ENCODE measurements at places on chromosomes 7 and 10.

- DNase-seq: no peak
Measured at GRCh38 chr10:119281581-119282071, 74.3 kb downstream of the GRK5 start.

DNA sequence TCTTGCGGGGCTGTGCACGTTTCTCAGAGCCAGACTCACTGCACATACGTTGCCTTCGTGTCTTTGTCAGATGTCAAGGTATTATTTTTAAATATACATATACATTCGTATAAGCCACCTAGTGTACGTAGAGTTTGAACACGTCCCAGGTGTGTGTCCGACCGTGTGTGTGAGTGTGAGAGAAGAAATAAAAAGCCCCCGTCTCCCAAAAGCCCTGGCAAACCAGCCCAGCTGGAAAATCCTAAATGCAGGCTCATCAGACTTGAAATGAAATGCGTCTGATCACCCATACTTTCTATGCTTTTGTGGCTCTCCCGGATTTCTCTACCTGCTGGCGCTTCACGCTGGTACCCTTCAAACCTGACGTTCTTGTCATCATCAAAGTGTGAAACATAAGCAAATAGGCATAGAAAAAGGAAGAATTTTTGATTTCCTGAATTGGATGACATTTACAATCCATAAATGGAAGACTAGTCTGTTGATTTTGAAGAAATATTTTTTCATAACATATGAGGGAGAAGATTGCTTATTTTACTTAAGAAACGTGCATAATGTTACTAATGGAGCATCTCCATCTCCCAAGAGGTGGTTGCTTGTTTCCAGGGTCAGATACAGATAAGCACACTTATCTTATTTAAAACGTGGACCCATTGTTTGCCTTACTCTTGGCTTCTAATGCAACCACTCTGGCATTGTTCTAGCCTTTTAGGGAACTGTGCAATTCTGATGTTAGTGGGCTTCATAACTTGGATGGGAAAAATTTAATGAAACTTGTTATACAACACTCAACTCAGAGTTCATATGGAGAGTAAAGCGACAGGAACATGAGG is 971 bp downstream of the PRKG1 start:
- DNase-seq: no peak

GRCh38 chr10:101446947-101447346 is 93.0 kb downstream of the BTRC start:
- DNase-seq: no peak

DNA sequence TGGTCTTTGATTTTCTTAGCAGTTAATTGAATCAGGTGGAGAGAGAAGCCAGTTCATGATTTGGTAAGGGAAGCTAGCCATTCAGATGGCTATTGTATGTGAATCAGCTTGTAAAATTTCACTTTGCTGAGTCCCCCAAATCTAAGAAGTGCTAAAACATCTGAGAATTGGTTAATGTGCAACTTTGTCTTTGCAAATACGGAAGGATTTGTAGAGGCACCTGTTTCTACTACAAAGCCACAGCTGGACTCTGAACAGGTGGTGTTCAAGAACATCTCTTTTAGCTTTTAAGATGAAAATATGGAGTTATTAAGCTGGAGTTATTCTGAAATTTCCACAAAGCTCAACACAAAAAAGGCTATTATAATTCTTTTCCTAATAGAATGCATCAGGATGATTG is 132.6 kb downstream of the VPS50 start:
- no peak for DNase-seq

DNA sequence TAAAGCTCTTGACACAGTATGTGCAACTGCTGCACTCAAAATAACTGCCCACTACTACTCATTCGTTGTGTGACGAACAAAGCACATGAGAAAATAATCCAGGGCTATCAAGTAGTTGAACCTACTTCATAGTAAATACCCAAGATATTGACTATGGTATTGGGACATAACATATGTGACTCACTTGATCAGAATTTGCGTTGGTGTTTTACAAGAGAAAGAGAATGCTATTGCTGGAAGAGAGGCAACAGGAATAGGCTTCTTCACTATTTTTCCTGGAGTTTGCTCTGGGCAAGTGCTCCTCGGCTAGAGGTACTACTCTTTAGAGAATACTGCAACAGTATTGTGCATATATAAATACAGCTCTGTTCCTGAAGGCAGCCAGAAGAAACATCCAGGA is 2.5 kb downstream of the DGKB start:
- no peak for DNase-seq

DNA sequence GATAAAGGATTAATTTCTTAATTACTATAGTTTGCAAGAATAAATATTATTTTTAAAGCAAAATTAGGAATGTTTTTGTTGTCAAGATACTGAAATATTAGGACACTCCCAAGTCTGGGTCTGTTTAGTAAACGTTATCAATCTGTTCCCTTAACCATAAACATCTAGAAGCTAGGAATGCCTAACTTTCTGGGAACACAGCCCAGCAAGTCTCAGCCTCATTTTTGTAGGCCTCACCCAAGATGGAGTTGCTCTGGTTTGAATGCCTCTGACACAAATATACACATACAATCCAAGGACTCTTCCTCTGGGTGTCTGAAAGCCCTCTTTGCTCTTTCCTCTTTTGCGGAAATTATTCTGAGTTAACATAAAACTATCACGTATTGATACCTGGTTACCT is 487.4 kb upstream of the CELF2 start:
- DNase-seq: no peak

- DNase-seq: no peak
Measured at GRCh38 chr7:1853431-1853985, 183.4 kb downstream of the ELFN1 start.

DNA sequence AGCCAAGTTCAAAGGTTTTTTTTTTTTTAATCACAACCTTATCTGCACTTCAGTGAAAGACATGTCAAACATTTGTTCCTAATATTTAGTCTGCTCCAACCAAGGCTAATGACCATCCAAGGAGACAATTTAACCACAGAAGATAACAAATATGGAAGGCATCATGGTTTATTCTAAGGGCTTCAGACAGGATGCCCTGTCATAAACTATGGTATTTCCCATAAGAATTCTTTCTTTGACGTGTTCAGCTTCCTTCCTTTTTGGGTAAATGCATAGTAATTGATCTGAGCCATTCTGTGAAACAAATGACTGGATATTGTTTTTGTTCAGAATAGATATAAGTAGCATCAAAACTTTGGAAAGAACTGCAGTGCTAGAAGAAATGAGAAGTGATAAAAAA is 326.5 kb upstream of the AOAH start:
- DNase-seq: no peak

DNA sequence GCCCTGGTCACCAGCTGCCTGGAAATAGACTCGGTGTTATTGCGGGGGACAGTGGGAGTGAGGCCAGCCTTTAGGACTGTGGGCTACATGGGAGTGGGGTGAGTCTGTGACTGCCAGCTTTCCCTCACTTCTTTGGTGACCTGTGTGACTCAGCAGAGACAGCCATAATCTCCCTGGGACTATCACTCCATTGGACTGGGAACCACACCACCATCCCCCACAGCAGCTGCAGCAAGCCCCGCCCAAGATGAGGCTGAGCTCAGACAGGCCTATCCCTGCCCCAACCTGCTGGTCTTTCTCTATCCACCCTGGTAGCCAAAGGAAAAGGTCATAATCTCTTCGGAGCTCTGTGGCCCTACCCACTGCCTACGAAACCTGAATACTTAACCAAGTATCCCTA is 263.2 kb downstream of the FZD1 start:
- DNase-seq: no peak

DNA sequence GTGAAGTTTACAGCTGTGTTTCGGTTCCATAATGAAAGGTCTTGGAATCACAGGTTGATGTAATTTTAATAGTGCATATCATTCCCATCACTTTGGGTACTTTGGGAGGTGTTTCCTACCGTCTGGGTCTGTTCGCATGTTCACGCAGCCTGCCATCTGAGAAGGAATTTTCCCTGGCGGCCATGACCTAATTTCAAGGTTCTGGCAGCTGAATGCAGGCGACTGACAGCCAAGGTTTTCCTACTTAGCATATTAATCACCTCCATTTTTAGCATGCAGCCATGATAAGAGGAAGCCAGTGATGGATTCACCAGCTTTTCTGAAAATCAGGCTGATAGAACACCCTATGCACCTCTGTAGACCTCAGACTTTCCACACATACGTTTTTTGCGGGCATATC is 319.1 kb upstream of the TMEM229A start:
- DNase-seq: no peak

GRCh38 chr7:134548877-134549276 is at the start of gene AKR1B15:
TSS of gene AKR1B15 (plus strand) at chr7:134549110. CDS start at chr7:134564620, 15,510 bp downstream.
- DNase-seq: no peak

DNA sequence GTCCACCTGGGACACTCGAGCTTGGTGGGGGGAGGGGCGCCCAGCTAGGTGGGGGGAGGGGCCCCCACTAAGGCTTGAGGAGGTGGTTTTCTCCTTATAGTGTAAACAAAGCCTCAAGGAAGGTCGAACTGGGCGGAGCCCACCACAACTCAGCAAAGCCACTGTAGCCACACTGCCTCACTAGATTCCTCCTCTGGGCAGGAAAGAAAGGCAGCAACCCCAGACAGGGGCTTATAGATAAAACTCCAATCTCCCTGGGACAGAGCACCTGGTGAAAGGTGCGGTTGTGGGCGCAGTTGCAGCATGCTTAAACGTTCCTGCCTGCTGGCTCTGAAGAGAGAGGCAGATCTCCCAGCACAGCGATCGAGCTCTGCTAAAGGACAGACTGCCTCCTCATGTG is 133.1 kb downstream of the SNX13 start:
- DNase-seq: no peak

DNA sequence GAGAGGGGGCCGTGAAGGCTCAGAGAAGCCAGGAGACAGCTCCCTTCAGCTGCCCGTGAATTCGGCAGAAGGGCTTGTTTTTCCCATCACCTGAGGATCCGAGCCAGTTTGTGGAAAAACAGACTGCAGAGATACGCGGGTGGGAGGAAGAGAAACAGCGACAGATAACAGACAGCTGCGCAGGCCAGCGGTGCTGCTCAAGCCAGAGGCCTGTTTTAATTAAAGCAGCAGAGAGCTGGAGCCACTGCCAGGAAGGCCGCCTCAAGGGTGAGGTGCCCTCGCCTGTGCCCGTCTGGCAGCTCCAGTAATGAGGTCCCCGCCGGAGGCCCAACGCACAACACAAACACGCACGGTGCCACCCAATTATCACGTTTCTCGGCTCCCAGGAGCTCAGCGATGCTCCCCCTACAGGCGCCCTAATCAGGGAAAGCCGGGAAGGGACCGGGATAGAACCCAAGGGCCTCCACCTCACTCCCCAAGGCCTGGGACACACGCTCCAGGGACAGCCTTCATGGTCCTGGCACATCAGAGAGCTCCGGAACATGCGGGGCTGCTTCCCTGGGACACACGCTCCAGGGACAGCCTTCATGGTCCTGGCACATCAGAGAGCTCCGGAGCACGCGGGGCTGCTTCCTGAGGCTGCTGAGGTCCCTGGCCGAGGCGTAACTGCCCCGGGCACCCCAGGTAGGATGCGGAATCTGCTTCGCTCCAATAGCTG is 60.6 kb upstream of the DNAAF5 start:
- no peak for DNase-seq

- DNase-seq: no peak
Measured at GRCh38 chr7:135147899-135148721, at the start of gene TMEM140. TSS of gene TMEM140 (plus strand) at chr7:135148072. CDS start at chr7:135164442, 16,370 bp downstream.

GRCh38 chr10:87829986-87830729 is 12.1 kb upstream of the ATAD1 start:
- no peak for DNase-seq

DNA sequence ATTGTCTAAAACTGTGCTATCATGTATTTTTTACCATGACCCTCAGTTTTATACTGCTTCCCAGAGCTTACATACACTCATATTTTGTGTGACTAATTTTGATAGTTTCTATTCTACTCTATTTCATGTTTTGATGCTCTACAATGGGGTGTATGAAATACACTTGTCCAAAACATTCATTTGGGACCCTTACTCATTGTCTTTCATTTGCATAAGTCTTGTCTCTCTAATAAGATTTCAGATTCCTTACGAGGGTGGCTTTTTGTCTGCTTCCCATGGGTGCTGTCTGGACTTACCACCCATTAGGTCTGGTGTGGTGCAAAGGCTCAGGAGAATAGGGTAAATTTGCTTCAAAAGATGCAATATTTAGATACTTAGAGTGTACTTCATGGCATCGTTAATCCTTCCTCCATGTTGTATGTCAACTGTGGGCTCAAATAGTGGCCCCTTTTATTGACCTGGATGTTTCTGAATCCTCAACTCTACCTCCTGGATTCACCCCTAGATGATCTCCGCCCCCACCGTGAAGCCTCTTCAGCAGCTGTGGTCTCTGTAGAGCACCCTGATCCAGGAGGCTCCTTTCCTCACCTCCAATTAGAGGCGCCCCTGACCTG is 3.6 kb upstream of the GIMAP5 start:
- DNase-seq: no peak

DNA sequence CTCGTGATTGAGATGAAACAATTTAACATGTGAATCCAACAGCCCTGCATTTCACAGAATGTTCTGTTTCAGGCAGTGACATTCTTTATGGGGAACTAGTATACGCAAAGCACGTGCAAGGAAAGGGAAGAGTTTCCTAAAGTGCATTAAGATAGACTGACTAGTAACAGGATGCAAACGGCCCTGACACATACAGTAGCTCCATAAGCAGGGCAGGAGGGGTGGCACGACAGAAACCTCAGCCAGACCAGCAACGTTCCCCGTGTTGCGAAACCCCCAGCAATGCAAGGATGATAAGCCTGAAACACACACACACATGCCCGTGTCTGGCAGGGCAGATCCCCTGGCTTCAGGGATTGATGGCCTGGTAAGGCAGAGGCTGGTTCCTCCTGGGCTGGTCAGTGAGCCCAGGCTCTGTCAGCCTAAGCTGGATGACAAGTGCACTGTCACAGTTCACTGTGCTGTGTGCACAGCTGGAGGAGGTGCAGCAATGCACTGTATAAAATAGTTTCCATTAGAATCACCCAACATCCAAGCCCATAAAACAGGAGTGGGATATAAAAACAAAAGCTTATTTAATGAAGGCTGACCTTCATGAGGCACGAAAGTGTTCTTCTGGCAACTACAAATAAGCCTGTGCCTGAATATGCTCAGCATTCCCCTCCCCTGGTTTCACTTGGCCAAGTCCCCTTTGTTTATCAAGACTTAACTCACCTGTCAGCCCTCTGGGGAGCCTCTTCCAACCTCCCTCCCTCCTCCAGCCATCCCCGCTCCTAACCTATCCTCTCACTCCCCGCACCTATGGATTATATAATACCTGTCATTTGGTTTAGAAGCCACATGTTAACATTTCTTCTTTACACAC is 88.8 kb downstream of the GSAP start:
- no peak for DNase-seq

- no peak for DNase-seq
Measured at GRCh38 chr10:103232131-103232673, 13.5 kb upstream of the RPEL1 start.

GRCh38 chr7:104909096-104909495 is 104.9 kb upstream of the KMT2E start:
- DNase-seq: no peak

- no peak for DNase-seq
Measured at GRCh38 chr7:128141683-128142195, 99.3 kb upstream of the LEP start.

- DNase-seq: no peak
Measured at GRCh38 chr7:38748056-38748610, 117.0 kb upstream of the AMPH start.

GRCh38 chr10:113133497-113134115 is 183.6 kb downstream of the TCF7L2 start:
- DNase-seq: no peak

Data from NCI-H1048 (cell line).